ENCODE measurements at places on chromosomes 3 and 15.

DNA sequence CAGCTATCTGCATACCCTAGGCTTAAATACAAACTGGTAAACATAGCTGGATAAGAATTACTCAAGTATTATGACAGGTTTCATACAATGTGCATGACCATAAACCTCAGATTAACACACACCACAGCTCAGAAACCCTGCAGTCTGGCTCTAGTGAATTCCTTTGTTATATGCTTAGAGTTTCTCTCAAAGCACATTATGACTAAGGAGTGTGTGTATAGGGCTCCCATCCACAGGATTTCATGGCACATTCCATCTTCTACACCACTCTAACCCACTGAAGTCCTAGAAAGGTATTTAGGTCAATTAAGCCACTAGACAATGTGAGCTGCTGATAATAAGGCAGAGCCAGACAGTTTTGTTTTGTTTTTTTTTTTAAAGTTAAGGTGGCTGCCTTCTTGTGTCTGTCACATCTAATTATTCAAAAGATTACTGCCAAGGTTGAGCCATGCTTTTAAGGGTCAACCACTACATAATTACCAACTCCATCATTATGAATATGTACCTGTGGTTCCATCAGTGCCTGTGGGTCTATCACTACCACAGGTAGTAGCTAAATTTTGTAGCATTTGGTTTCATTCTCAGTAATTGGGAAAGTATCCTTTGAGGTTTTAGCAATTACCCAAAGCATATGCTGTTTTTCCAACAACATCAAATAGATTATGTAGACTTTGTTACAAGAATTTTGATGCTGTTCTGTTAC lies 107.0 kb downstream of the ALCAM start:
- DNase-seq = no peak

- DNase-seq = peak; percentile 81
Observed at GRCh38 chr15:75758071-75758872, 45.6 kb upstream of the CSPG4 start.

DNA sequence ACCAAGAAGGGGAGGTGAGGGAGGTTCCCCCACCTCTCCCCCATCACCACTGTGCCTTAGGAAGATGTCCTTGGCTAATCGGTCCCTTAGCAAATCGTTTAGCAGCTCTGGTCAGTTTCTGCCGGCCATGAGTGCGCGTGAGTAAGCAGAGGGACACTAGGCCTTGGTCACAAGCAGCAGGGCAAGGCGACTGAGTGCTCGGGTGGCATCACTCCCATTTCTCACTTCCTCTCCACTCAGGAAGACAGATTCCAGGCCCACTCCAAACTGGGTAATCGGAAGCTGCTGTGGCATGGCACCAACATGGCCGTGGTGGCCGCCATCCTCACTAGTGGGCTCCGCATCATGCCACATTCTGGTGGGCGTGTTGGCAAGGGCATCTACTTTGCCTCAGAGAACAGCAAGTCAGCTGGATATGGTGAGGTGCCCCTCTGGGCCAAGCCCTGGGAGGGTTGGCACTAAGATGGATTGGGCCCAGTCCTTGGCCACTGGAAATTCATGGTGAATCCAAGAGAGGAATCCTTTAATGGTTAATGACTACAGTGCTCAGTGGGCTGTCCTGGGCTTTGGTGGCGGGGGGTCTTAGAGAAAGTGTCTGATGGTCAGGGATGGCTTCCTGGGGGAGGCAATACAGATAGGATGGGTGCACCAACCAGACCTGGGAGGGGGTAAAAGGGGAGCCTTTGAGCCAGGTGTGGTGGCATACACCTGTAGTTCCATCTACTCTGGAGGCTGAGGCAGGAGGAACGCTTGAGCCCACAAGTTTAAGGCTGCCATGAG lies 4.0 kb downstream of the PARP3 start:
- DNase-seq = no peak

GRCh38 chr3:53705024-53705745 lies 141.0 kb downstream of the CHDH start:
- no peak for DNase-seq

- no peak for DNase-seq
Observed at GRCh38 chr3:19485267-19485666, 337.0 kb downstream of the KCNH8 start.

DNA sequence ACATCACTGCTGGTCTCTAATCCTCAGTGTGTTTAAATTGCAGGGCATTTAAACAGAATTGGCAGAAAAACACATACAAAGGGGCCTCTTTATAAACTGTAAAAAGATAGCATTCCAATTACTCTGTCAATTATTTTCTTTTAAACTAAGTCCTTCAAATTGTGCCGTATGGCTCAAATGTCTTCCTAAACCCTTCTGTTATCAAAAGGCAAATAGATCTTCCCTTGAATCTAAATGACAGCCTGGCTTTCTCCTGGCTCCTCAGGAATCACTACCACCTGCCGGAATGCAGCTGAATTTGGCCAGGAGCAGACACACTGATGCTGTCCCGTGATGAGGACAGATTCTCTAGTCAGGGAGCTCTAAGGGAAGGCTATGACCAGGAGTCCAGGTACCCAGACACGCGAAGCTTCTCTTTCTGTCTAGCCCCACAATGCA lies 85.6 kb downstream of the IGF2BP2 start:
- DNase-seq = no peak

DNA sequence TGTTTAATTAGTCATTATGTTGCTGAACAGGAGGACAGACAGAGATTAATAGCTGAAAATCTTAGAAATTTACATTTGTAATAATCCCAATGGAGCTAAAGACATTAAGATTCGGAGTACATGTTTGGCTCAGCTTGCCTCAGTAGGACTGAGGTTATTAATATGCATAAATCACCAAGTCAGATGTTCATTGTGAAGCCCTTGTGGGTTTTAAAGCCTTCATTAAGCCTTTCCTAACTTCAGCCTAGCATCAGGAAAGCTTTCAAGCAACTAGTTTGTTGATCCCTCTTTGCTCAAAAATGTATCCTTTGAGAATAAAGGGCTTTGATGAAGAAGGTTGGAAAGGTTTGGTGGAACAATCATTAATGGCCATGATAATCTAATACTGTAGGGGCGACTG lies 178.2 kb upstream of the CGNL1 start:
- no peak for DNase-seq

DNA sequence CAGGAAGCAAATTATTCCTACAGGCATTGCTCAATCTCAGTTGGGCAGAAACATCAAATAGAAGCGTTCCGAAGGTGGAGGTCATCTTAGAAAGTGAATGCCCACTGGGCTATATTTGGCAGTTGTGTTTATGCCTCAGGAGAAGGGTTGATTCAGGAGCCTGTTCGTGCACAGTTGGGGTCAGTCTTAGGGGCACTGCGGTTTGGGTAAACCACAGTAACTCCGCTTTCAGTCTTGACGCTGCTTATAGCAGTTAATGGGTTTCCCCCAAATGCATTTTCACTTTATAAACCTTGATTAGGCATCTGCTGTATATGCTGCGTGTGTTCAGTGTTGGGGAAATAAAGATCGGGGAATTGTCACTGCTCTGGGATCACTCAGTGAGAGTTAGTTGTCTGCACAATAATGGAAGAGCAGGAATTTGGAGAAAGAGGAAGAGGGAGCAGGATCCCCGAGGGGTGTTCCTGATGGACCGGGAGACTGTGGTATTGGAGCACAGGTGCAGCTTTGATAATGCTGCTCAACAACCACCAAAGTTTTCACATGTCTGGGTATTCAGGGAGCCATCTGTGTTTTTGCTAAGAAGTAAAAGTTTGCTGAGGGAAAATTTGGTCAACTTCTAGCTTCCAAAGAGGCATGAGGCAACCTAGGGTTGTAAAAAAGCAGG lies 124.3 kb upstream of the EIF1B start:
- no peak for DNase-seq

GRCh38 chr15:66946578-66947164 lies 118.7 kb upstream of the SMAD3 start:
- peak; percentile 82 for DNase-seq

GRCh38 chr3:105538483-105538882 lies 171.8 kb downstream of the ALCAM start:
- no peak for DNase-seq

DNA sequence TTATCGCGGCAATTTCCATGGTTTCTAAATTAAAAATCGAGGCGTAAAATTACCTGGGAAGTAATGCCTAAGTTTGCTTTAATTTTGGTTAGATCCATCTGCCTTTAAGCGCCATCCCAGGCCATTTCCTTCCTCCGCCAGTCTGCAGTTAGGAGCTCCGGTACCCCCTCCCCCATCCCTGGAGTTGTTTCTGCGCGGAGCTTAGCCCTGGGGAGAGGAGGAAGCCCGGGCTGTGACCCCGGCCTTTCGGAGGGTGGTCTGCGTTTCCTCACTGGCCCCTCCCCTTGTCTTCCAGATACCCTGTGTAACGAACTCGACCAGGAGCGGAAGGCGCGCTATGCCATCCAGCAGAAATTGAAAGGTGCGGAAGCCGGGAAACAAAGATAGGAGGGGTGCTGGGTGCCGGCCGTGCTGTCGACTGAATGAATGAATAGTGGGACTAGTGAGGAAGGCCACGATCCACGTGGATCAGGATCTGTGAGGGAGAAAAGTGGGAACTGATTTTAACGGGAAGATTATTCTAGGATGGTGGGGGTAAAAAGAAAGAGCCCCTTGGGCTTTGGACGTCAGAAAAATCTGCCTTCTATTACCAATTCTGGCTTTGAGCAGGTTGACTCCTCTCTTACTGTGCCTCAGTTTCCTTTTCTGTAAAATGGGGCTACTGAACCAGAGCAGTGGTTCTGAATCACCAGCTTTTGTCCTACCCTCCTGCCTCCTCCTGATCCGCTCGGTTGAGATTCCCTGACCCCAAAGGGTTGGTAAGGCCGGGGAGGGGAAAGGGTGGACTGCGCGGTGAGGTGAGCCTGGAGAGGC lies 6.7 kb downstream of the RNU6-1 start:
- DNase-seq = no peak

GRCh38 chr3:134445636-134446035 lies 40.1 kb downstream of the ANAPC13 start:
- peak; percentile 21 for DNase-seq

DNA sequence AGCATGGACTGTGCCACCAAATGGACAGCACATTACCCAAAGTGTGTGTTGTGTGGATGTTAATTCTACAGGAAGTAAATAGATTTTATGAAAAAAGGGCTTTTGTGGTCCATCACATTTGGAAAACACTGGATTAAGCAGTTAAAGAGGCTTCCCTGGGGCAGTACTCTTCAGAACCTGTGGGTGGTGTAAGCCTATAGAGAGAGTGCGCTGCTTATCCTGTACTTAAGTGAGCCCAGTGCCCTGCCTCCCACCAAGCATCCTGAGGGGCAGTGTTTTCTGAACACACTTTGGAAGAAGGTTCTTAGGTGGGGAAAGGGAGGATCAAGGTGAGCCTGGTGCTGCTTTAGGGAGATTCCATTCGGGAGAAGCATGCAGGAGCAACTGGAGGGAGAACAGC lies 10.9 kb downstream of the TTLL3 start:
- DNase-seq = no peak

- no peak for DNase-seq
Observed at GRCh38 chr3:6640907-6641306, 220.0 kb upstream of the GRM7 start.

- peak; percentile 8 for DNase-seq
Observed at GRCh38 chr3:2156244-2156847, 57.7 kb downstream of the CNTN4 start.

DNA sequence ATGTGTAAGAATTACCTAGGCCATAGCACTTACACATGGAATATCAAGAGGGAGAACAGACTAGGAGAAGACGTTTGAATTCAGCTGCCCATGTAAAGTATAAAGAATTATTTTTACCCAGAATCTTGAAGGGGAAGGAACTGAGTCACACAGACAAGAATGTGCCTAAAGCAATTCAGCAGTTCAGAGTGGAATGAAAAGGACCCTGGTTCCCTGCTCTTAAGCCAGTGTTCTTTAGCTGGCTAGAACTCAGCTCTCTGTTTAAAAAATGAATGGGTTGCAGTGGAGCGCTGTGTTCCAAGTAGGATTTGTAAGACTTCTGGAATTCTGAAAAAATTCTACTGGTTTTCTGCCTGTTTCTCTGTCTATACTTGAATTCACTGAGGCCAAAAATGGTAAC lies 440.2 kb downstream of the LPP start:
- no peak for DNase-seq

DNA sequence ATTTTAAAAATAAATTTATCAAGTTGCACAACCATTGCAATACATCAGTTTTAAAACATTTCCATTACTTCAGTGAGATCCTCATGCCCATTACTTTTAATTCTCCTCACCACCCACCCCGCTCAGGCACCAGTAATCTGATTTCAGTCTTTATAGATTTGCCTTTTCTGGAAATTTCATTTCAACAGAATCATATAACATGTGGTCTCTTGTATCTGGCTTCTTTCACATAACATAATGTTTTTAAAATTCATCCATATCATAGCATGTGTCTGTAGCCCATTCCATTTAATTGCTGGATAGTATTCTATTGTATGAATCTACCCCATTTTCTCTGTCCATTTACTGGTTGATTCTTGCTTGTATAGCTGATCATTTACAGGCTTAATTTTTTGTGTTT lies 110.3 kb upstream of the TMEM108 start:
- no peak for DNase-seq

DNA sequence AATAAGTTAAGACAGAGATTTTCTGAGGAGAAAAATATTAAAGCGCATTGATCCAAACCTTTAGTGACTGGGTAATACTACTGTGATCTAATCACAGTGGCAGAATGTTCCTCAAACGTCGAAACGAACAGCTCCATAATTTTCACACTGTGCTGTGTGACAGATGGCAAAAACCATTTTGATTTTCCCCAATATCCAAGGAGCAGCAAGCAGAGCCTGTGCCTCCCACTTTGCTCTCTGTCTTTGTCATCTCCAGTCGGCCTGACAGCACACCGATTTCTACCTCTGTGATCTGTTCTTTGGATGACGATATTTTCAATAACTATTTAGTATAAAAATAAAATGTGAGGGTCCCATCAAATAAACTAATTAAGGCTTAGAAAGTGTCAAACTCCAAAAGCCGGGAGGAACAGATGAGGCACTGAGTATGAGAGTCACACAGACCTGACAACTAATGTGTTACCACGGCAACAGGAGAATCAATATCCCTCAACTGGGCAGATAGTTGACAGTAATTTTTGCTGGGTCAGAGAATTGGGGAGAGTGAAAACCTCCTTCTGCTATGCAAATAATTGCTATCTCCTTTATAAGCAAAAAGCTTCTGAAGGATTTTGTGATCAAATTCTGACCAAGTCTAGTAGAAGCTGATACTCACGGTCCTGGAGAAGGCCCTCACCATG lies 489.1 kb upstream of the CFAP20DC start:
- DNase-seq = no peak

DNA sequence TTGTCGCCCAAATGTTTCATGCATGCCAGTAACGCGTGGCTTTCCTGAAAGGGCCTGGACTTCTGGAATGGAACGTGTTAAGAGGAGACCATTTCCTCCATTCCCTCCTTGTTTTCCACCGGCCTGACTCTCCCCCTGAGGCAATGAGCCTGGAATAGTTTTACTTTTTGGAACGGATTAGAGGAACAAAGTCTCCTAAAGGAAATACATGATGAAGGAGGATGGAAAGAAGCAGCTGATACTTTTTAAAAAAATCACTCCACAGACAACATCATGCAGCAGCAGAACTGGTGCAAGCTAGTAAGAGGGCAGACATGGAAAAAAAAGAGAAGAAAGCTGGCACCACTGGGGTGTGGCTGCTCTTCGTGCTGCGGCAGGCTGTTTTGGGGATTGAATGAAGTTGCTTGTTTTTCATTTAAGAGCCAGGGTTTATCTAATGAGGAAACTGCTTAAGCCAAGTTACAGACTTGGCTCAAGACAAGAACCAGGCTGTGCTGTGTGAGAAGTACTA lies 3.6 kb upstream of the KBTBD12 start:
- no peak for DNase-seq
